Vagina (tissue), 2 donors: ENCODE measurements at places on chromosomes 4 and X. TPM values are rescaled to one million over a fixed set of nuclear protein-coding genes. Genes with fewer than 3 reads are reported as not detected.

DNA sequence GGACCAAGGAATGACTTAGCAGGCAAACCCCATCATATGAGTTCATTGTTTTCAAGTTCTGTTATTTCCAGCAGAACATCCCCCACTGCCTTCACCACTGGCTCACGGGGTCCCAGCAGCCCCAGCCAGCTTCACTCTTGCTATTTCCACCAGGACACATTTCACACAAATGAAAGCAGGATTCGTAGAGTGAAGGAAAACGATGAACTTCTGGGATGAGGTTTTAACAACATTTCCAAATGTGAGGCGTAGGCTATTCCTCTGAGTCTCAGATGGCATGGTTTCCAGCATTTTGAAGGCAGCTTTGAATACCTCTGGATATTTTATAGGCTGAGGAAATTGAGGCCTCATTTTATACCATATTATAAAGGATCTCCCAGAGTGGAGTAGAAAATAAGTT, 32.9 kb upstream of the EGFL6 start:
- DNase-seq = no peak

SYNPO2 gene
- 109 TPM for total RNA-seq

GRCh38 chr4:74638001-74638400, 156.3 kb downstream of the BTC start:
- no peak for DNase-seq

DNA sequence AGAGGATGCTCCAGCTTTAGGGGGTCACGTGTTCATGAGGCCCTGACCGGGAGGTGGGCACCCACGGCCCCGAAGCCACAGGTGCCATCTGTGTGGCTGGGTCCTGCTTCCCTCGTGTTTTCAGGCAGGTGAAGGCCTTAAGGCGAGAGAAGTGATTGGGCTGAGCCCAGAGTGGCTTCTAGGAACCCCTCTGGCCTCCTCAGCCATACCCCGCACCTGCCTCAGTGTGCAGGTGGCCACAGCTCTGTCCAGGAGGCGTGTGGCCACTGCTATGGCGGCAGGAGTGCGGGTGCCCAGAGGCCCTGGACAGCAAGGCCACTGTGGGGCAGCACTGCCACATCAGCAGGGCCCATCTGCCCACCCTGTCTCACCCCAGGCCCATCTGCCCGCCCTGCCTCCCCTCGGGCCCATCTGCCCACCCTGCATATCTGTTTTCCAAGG, 25.0 kb downstream of the NKX1-1 start:
- no peak for DNase-seq

DNA sequence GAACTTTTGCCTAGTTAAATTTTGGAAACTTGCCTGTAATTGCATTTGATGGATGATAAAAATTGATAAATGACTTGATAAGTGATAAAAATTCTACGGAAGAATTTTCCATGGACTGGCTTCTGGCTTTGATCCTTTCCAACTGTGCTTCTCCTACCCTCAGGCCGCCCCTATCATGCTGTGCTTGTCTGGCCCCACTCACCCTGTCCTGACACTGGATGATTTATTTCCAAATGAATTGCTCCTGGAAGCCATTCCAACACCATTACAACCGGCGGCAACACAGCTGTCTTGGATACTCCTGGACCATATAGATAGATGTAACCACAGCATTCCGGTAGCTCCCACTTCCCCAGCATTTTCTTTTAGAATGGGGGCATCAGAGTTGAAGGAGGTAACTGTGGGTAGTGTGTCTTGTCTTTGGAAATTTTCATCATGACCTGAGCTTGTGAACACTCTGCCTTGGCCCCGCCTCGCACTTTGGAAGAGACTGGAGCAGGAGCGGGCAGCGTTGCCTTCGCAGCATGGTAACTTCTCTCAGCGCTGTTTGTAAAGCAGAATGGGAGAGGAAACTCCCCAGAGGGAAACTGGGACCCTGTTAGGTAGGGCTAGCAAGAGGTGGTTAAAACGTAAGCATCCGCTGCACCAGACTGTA, 77.4 kb downstream of the TBL1X start:
- DNase-seq = no peak

GRCh38 chrX:28665778-28666177, 78.5 kb downstream of the IL1RAPL1 start:
- no peak for DNase-seq

DNA sequence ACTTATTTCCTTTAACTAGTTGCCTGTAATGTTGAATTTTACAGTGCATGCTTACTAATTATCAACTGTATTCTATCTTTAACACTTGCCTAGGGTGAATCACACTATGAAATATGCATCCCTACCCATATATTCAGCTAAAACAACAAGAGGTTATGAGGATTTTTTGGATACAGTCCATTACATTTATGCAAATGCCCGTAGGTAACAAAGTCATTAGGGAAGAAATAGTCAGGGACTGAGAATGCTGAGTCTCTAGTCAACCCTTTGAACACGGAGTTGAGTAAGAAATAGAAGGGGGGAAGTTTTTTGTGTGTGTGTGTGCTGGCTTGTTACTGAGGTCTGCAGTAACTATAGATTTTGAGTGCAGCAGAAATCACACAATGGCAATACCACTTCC, 26.1 kb upstream of the CBLL2 start:
- DNase-seq = no peak

- no peak for DNase-seq
Observed at GRCh38 chr4:180333162-180333561, 1910.0 kb upstream of the TENM3 start.

SOX3 gene
- total RNA-seq = not detected

ADH7 gene
- total RNA-seq = 11.8 TPM

TMEM185A gene
- 15.5 TPM for total RNA-seq
